NCI-H2081 treated with DMSO at 0.1 percent for 48 hours (cell line): ENCODE measurements at places on chromosomes 16 and 17.

- DNase-seq, result no peak
These were observed 15.4 kb downstream of the RBFOX3 start for GRCh38 chr17:79595471-79595870.

DNA sequence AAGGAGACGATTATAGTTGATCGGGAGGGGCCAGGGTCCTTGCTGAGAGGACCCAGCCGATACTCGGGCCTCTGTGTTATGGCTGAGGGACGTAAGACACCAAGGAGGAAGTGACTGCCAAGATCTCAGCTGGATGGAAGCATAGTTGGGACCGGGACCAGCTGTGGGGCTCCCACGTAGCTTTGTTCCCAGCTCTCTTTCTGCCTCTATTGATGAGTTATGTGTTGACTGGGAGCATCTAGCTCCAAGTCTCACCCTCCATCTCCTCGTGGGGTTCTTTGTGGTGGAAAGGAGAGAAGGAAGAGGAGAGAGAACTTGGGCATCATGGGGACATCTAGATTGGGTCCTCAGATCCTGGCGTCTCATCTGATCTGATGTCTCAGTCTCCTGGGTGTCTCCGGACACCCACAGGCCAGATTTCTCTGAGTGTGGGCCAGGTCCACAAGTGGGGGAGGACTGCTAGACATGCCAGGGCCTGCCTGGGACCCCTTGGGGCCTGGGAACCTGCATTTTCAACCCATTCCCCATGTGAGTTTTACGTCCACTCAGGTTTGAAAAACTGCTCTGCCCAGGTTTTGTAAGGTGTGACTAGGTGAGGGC, 1.0 kb downstream of the MGRN1 start:
- DNase-seq, result no peak

- DNase-seq, result no peak
These were observed 208.9 kb upstream of the CHMP6 start for GRCh38 chr17:80782536-80783427.

DNA sequence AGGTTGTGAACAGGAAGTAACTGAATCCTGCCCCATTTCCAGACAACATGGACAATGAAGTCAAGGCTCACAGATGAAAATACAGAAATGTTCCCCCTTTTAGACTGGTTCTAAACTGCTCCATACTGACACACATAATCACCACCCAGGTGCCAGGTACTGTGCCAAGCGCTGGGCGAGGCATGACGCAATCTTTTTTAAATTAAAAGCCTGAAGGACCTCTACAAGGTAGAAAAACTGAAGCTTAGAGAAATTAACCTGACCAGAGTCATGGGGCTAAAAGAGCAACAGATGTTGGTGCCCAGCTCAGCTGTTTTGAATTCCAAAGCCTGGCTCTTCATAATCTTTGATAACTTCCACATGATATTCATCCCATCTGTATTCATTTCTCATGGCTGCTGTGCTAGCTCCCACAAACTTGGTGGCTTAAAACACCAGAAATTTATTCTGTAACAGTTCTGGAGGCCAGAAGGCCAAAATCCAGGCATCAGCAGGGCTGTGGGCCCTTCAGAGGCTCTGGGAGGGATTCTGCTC, 4.9 kb upstream of the RAB11FIP4 start:
- DNase-seq, result no peak

DNA sequence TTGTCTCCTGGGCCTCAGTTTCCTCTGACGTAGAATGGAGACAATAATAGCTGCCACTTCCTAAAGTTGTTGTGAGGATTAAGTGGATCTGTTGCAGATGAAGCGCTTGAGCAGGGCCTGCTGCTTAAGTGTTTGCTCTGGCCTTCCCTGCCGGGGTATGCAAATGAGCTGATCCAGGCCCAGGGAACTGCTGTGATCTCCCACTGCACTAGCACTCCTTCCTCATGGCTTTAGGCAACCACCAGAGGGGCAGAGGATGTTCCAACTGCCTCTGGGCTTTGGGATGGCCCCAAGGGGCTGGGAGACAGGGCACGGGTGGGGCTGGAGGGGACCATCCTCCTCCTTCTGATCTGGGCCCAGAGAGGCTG, 6.2 kb downstream of the SBK1 start:
- DNase-seq, result no peak

DNA sequence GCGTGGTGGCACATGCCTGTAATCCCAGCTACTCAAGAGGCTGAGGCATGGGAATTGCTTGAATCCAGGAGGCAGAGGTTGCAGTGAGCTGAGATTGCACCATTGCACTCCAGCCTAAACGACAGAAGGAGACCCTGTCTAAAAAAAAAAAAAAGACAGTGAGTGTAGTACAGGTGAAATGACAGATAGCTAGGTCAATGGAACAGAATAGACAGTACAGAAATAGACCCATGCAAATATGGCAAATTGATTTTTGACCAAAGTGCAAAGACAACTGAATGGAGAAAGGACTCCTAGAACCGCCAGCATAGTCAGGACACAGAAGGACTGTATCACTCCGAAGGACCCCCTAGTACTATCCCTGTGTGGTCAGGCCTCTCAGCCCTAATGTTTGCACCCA, 16.6 kb upstream of the PYY start:
- DNase-seq, result no peak

DNA sequence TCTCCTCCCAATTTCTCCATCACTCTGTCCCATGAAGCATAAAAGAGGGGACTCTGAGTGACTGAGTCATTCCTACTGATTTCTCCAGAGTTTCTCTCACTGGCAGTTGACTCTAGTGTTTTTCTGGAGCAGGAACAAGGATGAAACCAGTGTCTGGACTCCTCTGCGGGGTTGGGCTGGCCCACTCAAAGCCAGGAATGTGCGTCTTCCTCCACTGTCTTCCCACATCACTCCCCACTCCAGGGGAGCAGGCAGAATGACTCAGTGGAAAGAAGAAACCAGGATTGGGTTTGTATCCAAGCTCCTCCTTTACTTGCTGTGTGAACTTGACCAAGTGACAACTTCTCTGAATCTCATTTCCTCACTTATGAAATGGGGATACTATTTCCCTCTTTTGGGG, 497.5 kb upstream of the SALL1 start:
- no peak for DNase-seq

DNA sequence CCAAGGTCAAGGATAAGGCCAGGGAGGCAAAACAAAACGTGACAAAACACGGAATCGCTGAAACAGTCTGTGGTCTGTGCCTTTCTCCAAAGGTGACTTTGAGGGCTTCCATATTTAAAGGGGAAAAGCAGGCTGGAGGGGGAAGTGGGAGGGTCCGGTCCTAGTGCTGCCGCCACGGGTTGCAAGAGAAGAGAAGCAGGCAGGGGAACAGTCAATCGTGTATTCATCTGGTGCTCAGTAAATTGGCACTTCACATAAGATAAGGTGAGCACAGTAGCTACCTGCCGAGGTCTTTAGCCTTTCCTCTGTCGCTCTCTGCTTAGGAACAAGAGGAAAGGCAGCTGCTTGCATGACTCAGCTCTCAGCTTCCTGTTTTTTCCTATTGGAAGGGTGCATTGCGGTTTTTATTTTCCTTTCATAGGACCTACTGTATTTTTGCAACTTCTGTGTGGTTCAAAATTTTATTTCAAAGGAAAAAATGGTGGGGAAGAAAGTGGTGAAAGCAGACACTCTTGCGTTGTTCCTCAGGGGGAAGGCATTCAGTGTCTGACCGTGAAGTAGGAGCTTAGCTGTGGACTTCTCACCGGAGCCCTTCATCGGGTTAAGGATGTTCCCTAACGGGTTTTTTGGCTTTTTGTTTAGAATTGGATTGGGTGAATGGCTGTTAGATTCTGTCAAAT, 7.1 kb upstream of the LGALS3BP start:
- no peak for DNase-seq

- no peak for DNase-seq
These were observed 3.0 kb downstream of the TNK1 start for GRCh38 chr17:7383742-7384488.

- DNase-seq, result no peak
These were observed 71.8 kb upstream of the BCAR1 start for GRCh38 chr16:75323198-75323597.

- DNase-seq, result no peak
These were observed 67.9 kb downstream of the ZZEF1 start for GRCh38 chr17:4074831-4075495.

GRCh38 chr17:3558603-3559269, 1.1 kb upstream of the TRPV3 start:
- DNase-seq, result no peak

DNA sequence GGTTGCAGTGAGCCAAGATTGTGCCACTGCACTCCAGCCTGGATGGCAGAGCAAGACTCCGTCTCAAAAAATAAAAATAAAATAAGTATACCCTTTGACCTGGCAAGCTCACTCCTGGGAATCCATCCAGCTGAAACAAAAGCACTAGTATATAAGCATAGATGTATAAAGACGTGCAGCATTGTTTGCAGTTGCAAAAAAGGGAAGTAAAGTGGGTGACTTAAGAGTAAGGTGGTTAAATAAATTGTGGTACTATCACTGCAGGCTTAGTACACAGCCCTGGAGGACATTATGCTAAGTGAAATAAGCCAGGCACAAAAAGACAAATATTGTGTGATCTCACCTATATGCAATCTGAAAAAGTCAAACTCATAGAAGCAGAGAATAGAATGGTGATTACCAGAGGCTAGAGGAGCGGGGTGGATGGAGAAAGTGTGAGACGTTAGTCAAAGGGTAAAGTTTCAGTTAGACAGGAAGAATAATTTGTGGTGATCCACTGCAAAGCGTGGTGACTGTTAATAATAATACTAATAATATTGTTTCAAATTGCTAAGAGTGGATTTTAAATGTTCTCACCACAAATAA, 113.0 kb downstream of the MYO1D start:
- no peak for DNase-seq

GRCh38 chr16:53872248-53873221, 168.6 kb downstream of the FTO start:
- no peak for DNase-seq

DNA sequence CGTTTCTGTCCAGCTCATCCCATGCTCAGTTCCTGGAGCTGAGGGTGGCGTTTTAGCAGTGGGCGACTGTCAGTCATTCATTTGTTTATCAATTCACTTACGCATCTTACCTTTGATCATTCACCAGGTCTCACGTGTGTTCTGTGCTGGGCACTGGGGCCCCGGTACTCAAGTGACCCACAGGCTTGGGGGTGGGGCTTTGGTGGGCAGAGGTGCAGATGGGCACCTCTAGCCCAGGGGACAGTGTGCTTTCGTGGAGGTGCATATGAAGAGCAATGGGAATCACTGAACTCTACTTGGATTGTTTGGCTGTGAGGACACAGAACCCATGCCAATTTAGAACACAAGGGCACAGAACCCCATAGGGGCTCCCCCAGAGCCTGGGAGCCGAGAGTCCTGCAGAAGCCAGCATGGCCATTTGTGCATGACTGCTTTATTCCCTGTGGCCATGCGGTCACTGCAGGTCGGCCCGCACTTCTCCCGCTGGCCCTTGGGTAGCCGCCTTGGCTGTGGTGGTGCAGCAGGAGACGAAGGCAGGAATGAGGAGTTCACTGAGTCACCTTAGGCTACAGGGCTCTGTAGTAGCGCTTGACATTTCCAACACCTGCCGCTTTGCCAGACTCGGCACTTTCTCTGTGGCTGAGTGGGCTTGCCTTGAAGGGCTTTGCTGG, 144.6 kb downstream of the SNX29 start:
- no peak for DNase-seq

DNA sequence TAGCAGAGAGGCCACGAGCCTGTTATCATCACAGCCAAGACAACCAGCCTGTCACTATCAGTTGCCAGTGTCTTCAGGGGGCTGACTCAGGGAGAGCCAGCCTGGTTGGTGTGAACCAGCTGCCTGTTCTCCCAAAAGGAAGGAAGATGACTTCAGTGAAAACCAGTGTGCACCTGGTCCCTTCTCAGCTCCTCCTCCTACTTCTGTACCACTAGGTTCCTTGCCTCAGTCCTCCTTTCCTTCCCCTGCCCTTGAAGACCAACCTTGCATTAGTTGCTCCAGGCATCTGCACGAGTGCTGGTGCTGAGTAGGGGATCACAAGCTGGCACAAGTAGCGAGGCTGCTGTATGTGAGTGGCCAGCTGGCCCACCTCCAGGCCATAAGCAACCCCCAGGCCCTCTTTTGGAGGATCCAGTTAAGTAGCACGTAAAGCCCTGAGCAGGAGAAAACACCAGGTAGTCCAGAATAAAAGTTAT, 8.5 kb downstream of the TUBG1 start:
- DNase-seq, result no peak

- DNase-seq, result no peak
These were observed 34.0 kb upstream of the NLK start for GRCh38 chr17:28008513-28008912.

- no peak for DNase-seq
These were observed 7.3 kb upstream of the CUEDC1 start for GRCh38 chr17:57962279-57963148.

GRCh38 chr16:88770461-88771293, 14.3 kb downstream of the PIEZO1 start:
- DNase-seq, result no peak

DNA sequence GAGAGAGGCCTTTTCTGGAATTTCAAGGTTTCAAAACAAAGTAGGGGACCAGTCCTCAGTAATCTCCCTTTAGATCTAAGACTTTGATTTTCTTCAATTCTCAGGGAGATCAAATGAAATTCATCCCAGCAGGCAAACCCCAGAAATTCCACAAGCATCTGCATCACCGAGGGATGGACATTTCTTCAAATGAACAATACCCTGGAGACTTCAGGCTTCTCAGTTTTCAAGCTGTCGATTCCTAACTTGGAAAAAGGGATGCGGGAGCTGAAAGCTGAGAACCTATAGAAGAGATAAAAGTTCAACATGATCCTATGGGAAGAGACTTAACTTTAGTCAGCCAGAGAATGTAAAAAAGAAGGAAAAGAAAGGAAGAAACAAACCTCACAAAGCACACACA, 296.9 kb upstream of the CDH5 start:
- DNase-seq, result no peak

GRCh38 chr16:22372882-22373661, 1.3 kb downstream of the CDR2 start:
- DNase-seq, result no peak

GRCh38 chr17:77145612-77146245, 5.0 kb downstream of the SEC14L1 start:
- no peak for DNase-seq

DNA sequence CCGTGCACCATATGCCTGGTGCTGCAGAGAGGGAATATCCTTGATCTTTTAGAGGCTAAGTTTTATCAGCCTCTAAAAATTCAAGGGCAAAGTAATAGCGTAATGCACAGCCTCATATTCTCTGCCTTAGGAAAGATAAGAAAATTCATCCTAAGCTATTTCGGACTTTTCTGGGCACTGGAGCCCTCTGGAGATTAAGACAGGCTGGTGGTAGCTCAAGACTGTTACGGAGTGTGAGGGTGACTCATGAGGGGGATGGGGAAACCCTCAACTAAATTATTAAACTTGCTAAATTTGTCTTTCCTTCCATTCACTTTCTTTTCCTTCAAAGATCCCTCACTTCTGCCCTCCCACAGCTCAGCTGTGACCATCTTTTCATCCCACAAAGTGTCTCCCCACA, 73.3 kb downstream of the RPH3AL start:
- no peak for DNase-seq
